ENCODE measurements at places on chromosomes 11 and 22.

DNA sequence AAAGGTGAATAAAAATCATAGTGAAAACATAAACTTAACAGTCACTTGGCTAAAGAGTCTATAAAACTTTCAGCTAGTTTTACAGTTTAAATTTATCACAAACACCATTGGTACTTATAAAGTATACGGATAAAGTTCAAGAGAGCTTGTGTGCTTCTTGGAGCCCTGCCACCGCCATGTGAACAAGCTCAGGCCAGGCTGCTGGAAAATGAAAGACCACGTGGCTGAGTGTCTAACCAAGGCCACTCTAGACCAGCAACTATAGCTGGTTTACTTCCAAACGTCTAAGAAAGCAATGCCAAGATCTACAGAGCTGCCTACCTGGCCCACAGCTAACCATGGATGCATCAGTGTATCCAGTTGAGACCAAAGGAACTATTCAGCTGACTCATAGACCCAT lies 66.3 kb upstream of the API5 start:
- DNase-seq = peak; percentile 55

DNA sequence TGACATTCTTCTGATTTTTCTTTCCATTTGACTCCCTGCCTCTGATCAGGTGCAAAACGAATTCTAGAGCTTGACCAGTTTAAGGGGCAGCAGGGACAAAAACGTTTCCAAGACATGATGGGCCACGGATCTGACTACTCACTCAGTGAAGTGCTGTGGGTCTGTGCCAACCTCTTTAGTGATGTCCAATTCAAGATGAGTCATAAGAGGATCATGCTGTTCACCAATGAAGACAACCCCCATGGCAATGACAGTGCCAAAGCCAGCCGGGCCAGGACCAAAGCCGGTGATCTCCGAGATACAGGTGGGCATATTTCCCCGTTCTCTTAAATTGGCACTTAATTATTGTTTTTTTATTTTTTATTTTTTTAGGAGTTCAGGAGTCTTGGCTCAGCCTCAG lies 15.4 kb downstream of the XRCC6 start:
- no peak for DNase-seq

GRCh38 chr11:102279641-102280170 lies 37.6 kb upstream of the BIRC3 start:
- peak; percentile 71 for DNase-seq

DNA sequence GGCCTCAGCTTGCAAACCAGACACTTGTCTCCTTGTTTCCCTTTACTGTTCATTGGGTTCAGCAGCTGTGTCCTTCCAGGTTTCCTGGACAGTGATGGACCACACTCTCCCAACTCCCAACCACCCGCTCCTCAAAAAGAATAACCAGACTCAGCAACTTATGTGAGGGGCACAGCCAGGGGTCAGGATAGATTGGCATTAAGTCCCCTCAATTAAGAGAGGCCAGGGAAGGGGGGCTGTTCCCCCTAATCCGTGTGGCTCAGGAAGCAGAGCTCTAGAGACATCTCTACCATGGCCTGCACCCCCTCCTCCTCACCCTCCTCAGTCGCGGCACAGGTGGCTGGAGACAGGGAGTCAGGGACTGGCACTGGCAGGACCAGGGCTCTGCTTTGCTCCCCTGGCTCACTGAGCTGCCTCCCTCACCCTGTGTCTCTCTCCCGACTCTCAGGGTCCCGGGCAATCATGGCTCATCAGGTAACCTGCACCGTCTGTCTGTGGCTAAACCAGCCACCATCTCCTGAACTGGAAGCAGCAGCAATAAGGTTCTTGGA lies 111.7 kb downstream of the ZNF280B start:
- no peak for DNase-seq

DNA sequence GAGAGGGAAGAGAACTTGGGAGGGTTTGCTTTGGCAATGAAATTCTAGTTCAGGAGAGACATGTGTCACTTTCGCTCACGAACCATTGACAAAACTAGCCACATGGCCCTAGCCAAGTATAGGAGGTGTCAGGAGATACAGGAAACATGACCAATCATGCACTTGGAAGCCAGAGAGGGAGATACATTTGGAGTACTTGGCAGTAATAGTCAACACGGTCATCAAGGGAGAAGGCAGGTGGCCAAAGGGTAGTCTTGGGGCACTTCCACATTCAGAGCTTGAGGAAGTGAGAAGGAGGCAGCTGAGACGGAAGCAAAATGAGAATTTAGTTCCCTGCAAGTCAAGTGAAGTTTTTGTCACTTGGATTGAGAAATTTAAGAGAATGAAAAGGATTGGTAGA lies 26.4 kb upstream of the KIRREL3 start:
- no peak for DNase-seq

- DNase-seq = no peak
These were observed 26.7 kb upstream of the TOLLIP start for GRCh38 chr11:1335811-1336761.

GRCh38 chr22:31141551-31141950 lies 1.2 kb upstream of the PLA2G3 start:
- no peak for DNase-seq

GRCh38 chr11:57354699-57355098 lies 16.5 kb downstream of the P2RX3 start:
- no peak for DNase-seq

- peak; percentile 66 for DNase-seq
These were observed 43.8 kb downstream of the NECTIN1 start for GRCh38 chr11:119685111-119685746.

DNA sequence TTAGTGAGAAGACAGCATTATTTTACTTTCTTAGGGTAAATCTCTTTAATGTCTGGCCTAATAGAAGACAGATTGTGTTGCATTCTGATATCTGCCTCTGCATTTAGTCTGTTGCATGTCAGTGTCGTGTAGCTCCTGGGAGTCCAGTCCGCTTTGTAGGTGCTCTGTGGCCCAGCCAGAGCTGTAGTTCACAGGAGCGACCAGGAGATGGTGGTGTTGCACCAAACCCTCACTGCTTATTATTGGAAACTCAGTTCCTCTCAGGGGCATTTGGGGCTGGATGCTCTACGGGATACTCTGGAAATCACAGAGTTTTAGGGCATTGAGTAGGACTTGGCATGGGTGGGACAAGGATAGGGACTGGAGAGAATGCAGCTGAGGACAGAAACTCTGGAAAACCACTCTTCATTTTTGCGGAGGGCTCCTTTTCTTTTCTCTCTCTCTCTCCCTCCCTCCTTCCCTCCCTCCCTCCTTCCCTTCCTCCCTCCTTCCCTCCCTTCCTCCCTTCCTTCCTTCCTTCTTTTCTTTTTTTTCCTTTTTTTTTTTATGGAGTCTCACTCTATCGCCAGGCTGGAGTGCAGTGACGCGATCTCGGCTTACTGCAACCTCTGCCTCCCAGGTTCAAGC lies 21.7 kb downstream of the MIAT start:
- DNase-seq = peak; percentile 81

GRCh38 chr11:126598344-126599216 lies 243.1 kb downstream of the ST3GAL4 start:
- no peak for DNase-seq

- peak; percentile 26 for DNase-seq
These were observed 808 bp upstream of the MSANTD2 start for GRCh38 chr11:124801014-124801413.

DNA sequence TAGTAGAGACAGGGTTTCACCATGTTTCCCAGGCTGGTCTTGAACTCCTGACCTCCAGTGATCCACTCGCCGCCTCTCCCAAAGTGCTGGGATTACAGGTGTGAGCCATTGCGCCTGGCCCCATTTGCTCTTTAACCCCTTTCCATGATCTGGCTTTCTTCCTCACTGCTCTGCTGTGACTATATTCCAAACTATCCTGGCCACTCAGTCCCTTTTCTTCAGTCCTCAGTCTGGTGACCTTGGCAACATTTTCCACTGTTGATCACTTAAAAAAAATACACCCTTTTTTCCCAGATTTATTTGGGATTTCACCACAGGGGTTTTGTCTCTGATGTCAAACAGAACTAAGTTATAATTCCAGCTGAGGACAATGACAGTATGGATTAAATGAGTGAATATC lies 24.5 kb downstream of the MMP20 start:
- DNase-seq = no peak

DNA sequence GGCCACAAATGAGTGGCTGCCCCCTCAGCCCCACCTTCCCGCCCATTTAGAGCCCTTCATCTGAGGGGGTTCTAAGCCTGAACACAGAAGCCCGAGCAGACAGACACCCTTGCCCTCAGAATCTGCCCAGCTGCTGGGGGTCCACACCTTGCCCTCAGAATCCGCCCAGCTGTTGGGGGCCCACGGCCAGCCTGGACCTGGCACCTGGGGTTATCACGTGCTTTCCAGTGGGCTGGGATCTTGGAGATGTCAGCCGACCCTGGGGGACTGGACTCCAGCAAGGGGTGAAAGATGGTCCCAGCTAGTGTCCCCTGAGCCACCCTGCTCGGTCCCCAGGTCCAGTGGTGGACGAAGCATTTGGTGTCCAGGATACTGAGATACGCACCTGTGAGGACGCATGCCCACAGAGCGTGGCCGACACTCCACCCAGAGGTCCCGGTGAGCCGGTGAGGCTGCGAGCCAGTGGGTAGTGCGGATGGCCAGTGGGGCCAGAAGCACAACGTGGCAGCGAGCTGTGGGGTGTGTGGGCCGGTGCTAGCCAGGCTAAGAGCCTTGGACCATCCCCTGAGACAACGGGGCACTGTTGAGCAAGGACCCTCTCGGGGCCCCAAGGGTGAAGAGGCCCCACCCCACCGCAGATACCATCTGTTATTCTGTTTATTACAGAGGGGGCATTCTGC lies 3.1 kb upstream of the CTSD start:
- no peak for DNase-seq

DNA sequence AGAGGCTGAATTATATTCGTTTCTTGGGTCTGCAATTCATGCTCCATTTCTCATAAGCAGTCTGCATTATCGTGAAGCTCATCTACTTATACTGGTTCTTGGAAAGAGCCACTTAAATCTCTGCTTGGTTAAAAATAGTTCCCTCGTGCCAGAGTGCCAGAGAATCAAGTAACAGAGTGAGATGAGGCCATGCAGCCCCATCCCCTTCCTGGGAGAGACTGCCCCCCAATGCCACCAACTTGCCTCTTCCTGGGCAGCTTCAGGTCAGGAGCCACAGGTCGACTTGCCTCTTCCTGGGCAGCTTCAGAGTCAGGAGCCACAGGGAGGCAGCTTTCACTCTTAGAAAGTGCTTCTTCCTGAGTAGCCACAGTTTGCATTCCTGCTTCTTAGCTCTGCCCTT lies 223.9 kb upstream of the ZBED5 start:
- no peak for DNase-seq

GRCh38 chr22:33766091-33766490 lies 154.2 kb downstream of the LARGE1 start:
- DNase-seq = no peak

- no peak for DNase-seq
These were observed 4.9 kb downstream of the OTOG start for GRCh38 chr11:17552041-17552355.

DNA sequence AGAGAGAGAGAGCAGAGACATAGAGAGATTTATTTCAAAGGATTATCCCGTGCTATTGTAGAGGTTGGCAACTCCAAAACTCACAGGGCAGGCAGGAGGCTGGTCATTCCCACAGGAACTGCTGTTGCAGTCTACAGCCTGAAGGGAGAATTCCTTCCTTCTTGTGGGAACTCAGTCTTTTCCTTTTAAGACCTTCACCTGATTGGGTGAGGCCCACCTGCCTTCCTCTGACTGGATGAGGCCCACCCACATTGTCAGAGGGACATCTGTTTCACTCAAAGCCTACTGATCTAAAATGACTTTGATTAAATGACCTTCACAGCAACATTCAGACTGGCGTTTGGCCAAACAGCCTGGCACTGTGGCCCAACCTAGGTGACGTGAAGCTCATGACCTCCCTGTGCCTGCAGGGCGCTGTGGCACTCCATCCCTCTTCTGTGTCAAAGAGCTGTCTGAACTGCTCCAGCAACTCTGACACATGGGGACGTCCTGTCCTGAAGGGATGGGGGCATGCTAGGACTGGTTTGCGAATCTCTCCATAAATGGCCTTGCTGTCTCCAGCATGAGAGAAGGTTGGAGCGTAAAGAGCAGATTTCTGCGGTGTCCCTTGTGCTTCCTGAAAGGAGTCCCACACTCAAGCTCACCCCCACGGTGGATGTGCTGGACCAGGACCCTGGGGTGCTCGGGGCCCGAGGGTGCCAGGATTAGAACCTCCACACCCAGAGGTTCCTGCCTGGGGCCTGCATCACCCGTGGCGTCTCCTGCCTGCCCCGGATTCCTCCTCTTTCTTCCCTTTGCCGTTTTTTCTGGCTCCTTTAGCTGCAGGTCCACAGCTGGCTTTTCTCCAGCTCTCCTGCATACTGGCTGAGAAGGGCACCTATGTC lies 20.7 kb downstream of the KRTAP5-5 start:
- DNase-seq = no peak

DNA sequence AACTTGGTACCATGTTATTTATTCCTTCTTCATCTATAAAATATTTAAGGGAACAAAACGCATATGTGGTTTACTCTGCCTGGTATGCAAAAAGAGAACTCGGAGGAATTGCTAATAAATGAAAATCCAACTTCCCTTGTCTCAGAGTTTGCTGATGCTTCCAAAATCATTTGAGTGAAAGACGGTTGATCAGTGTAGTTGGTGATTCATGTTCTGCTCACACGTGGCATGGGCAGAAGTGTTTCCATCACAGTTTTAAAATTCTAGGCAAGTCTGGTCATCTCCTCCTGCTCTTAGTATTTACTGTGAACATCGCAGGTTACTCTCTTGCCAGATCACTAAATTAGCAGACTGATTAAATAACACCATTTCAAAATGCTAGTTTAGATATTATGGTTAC lies 11.9 kb upstream of the PARVB start:
- DNase-seq = no peak

DNA sequence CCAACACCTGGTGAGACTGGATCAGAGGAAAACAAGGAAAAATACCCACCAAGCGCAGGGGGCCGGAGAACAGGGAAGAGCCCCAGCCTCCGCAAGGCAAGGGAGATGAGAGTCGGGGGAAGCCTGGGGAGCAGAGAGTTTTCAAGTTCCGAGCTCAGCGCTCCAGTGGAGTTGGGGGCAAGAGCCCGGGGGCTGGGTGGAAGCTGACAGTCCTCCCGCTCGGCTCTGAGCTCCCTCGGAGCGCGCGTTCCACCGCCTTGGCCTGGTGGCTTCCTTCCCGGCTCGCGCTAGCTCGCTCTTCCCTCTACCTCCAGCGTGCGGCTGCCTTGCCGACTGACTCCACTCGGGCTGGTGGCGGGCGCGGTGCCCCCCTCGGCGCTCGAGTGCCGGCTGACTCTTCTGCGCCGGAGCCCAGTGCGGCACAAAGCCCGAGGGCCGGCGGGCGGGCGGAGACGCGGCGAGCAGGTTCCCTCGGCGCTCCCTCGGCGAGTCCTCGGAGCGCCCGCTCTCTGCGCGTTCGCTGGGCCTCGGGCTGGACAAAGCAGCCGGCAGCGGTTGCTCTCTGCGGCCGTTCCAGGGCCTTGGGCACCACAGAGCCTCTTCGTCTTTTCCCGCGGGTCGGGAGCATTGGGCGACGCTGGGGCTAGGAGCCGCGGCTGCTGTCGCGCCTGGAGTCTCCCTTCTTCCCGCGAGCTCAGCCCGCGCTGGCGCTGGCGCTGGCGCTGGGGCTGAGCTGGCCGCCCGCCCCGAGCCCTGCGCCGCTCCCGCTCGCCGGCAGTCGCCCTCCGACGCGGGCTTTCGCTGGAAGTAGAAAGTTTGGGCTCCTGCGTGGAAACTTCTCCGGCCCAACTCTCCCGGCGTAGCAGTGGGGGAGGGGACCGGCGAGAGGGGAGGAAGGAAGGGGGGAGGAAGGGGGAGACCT lies 1.0 kb downstream of the PAX6 start:
- no peak for DNase-seq

Data from left kidney (tissue), 8 donors.